ENCODE measurements at places on chromosomes 4 and X.
A peak's percentile ranks its signal among the peaks of the same experiment; 100 is the strongest.

DNA sequence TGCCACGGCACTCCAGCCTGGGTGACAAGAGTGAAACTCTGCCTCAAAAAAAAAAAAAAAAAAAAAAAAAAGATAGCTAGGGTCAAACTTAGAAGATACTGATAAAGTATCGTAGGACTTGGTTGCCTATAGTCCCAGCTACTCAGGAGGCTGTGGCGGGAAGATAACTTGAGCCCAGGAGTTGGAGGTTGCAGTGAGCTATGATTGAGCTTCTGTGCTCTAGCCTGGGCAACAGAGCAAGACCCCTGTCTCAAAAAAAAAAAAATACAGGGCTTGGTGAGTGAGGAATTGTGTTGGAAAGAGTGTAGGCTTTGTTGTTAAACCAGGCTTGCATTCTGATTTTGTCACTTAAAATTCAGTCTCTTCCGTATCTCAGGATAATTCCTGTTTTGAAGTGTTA, 6.2 kb downstream of the TAF1 start:
- DNase-seq: no peak

GRCh38 chr4:14878681-14879080, 123.6 kb upstream of the CPEB2 start:
- no peak for DNase-seq

DNA sequence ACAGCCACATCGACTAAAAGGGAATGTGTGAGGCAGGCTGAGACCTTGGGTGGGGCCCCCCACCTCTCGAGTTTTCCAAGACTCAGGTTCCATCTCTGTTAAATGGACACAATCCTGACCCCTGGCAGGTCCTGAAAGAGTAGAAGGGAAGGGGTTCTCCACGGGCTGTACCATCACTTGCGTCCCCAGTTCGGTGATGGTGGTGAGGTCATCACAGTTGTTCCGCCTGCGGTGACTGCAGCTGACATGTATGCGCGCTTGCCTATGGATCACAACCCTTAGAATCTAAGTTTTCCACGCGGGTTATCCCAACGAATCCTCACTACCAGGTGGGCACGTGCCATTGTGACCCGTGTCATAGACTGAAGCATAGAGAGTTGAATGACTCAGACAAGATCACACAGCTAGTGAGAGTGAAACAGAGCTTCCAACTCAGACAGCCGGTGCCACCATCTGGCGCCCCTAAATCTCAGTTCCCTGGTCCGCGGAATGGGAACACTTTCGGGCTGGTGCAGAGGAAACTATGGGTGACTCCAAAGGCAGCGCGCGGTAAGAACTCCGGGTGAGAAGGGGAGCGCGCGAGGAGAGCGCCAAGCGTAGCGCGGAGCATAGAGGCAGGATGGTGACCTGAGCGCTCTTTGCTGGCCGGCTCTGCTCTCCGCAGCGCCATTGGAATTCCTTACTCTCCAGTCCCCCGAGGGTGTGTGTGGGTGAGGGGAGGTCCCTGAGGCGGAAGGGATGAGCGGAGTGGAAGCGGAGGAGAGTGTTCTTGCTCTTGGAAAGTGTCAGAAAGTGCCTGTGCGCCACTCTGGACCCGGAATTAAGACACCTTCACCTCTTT, 10.5 kb downstream of the MSX1 start:
- no peak for DNase-seq

DNA sequence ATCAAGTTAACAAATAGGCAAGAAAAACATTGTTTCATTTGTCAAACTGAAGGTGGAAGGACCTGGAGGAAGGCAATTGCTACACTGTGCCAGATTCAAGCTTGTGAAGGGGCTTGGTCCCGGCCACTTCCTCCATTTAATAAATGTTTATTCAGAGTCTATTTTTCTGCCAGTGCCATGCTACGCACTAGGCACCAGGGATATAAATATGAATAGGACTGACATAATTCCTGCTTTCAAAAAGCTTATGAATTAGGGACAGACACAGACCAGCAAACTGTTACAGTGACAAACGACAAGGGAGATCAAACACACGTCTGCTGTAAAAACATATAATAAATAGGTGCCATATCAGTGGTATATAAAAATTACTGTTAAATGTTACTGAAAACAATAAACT, 571 bp downstream of the TLR6 start:
- no peak for DNase-seq

DNA sequence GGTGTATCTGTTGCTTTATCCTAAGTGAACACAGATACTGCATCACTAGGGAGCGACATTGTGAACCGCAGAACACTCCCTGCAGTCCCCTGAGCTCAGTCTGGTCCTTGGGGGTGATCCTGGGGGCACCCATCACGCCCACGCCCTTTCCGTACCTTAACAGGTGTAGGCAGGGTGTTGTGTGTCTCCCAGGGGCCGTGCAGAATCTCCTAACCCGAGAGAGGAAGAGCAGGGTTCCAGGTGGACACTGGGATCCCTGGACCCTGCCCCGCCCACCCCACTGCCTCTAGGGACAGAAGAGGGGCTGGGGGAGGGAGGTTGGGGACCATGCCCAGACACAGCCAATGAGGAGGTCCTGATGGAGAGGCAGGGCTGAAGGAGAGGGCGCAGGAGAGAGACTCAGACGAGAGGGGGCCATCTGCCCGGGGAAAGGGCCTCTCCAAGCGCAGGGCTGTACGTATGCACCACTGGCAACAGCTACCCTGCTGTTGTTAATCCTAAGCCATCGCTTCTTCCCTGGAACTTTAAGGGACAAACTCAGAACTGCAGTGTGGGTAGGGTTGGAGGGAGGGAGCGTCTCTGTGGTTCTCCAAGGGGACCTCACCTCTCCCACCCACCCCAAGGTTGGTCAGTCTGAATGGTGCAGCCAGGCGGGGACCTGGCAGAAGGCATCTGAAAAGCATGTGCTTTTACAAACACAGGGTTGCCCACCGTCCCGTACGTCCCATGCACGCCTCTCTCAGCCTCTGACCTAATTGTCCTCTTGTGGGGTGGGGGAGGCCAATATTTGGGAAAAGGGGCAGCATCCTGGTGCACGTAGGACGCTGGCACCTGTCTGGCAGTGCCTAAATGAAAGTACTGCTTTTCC, 2.5 kb downstream of the P2RY8 start:
- no peak for DNase-seq

DNA sequence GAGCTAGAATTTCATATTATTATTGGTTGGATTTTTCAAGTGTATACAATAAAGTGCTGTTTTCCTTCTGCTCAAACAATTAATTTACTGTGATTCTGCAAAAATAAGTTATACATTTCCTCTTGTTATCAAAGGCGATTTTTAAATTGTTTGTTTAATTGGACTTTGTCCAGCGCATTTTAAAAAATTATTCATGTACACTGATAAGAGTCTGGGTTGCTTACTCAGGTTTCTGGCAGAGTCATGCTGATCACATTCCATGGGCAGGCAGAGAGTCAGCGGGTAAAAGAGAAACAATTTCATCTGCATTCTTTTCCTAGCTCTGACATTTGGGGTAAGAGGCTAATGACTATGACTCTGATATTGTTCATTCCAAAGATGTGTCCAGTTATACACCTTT, 8.9 kb downstream of the FAT4 start:
- no peak for DNase-seq

DNA sequence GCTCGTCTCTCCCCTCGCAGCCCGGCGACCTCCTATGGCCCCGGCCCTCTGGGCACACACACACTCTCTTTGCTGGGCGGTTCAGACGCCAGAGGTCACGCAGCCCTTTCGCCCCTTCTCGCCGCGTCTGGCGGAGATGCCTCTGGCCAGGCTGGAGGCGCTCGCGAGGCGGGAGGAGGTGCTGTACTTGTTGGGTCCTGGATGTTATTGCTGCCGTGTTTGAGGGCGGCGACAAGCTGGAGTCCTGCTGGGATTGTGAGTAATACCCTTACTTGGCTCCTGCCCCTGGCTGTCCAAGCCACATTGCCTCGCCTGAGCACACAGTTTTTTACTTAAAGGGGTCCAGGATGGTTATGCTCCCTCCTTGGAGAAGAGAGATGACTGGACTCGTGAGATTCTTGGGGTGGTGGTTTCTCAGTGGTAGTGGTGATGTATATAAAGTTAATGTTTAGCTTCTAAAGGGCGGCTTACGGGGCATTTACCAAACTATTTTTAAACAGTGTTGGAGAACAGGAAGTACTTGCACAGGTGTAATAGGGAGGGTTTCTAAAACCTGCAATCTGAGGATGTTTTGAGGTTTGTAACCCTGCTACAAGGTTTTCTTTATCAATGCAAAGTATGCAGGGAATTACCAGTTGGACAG, 572 bp downstream of the USP53 start:
- peak; percentile 31 for DNase-seq

DNA sequence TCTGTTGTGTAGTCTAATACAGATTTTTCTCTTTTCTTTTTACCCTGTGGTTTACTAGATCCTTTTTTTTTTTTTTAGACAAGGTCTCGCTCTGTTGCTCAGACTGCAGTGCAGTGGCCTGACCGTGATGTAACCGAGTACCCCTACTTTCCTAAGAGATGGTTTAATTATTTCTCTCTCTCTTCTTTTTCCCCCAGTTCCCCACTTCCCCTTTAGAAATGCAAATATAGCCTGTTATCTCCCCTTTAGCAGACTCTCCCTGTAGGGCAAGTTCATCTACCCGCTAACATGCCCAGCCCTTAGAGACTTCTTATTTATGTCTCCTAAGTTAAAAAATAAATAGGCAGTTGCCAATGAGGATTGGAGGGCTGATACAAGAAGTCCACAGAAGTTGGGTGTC, 4.5 kb downstream of the SNX25 start:
- DNase-seq: no peak

- no peak for DNase-seq
These were observed 137.4 kb downstream of the FRYL start for GRCh38 chr4:48642421-48643374.

GRCh38 chrX:1452516-1453394, at the start of gene ASMTL:
Gene ASMTL, minus strand, starts transcription at chrX:1452909. Its CDS starts 69 bp downstream, at chrX:1452840.
- no peak for DNase-seq

DNA sequence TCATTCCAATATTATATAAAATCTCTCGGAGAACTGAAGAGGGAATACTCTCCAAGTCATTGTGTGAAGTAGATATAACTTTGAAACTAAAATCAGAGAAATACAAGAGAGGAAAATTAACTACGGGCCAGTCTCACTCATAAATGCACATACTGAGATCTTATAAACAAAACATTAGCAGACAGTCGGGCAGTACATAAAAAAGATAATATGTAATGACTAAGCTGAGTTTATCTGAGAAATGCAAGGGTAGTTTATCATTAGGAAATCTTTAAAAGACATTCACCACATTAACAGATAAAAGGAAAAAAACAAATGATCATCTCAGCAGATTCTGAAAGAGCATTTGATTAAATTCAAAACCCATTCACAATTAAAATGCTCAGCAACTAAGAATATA, 116.7 kb downstream of the NYX start:
- no peak for DNase-seq
